Skin of body (tissue), 3 donors: ENCODE measurements at places on chromosomes 16 and 17. TPM values are rescaled to one million over a fixed set of nuclear protein-coding genes. Genes with fewer than 3 reads are reported as not detected.

TPPP3 gene
- total RNA-seq = 22.6 TPM

DNA sequence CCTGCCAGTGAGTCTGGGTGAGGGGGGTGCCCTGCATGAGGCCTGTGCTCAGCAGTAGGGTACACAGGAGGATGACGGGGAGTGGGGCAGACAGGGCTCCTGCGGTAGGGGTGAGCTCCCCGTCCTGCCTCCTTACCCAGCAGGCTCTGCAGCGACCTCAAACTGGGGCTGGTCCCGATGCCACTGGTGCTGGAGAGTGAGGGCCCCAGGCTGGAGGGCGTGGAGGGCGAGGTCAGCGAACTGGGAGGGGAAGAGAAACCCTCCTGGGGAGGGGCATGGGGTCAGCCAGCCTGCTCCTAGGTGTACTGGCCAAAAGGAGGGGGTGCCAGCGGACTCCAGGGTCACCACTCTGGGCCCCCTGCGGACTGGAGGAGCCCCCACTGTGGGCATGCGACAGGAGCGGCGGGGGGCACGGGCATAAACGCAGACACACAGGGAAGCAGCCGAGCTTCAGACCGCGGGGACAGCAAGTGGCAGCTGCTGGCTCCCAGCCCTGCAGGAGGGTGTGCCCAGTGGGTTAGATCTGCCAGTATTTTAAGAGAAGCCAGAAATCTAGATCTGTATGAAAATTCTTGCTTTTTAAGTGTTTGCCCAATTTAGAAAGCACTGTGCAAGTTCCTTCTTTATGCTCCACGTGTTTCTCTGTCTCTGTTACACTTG lies 9.0 kb upstream of the VASN start:
- DNase-seq = no peak

- DNase-seq = no peak
Measured at GRCh38 chr17:67421869-67422273, 44.8 kb downstream of the PITPNC1 start.

GRCh38 chr17:31294820-31295488 lies 2.1 kb downstream of the OMG start:
- DNase-seq = no peak

DNA sequence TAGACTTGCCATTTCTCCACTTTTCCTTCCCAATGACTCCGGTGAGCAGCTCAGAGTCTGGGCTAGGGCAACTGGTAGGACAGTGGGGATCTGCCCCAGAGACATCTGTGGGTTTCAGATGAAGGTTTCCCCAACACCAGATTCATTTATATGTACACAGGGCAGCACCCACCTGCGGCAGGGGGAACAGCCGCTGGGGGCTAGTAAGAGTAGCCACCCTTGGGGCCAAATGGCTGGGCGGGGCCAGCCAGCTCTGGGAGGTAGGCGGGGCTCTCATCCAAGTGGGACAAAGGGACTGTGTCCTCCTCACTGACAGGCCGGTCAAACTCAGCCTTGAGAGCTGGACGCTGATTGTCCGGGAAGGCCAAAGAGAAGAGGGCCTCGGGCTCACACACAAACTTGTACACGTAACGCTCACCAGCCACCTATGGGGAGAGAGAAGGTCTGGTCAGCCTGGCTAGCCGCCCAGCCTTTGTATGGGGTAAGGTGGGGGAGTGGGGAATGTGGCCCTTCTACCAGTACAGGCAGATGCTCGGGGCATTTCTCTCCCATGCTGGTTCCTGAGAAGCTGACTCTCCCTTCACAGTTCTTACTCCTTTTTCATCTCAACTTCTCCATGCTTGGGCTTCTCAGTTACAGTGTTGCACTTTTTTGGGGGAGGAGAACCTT lies 17.7 kb downstream of the ETV4 start:
- DNase-seq = no peak

DNA sequence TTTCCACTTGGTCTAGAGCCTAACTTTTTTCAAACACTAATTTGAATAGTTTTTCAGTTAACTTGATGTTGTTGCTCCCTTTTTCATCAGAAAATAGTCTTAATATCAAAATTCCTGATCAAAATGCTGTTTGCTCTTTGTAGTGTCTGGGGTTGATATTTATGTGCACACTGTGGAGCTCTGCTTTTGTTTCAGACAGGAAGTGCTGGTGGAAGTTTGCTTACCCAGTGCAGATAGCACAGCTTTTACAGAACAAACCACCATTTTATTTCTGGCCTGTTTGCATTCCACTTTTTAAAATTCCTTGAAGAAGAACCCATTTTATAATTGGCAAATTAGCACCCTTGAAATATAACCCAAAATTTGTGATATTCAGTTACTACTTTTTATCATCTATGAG lies 125.4 kb downstream of the MRTFB start:
- no peak for DNase-seq

- no peak for DNase-seq
Measured at GRCh38 chr17:35170968-35171771, 23.0 kb downstream of the SLC35G3 start.

GRCh38 chr17:34556384-34556783 lies 23.0 kb upstream of the TMEM132E start:
- DNase-seq = no peak

- no peak for DNase-seq
Measured at GRCh38 chr17:3271072-3271848, 26.9 kb downstream of the OR3A1 start.

GRCh38 chr17:30336369-30337171 lies 2.7 kb upstream of the TMIGD1 start:
- no peak for DNase-seq

DNA sequence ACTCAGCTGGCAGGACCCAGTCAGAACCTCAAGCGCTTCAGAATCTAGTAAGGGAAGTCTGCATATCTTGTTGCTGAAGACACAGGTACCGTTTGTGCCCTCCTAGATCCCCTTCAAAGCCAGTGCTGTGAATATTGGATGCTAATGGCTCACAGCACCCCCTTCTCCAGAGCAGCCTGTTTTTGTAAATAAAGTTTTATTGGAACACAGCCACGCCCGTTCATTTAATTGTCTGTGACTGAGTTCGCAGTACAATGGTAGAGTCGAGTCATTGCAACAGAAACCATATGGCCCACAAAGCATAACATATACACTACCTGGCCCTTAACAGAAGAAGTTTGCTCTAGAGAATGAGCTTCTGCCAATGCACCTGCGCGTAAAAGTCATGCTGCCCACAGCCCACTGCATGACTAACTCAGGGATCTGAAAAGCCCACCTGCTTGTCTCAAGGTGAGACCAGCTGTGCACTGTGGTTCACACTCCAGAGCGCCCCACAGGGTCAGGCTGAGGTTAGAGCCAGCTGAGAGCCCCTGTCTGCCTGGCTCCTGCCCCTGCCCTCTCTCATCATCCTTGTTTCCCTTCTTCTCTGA lies 48.8 kb downstream of the AIPL1 start:
- DNase-seq = no peak

SLC43A2 gene
- total RNA-seq = 8.1 TPM

DNA sequence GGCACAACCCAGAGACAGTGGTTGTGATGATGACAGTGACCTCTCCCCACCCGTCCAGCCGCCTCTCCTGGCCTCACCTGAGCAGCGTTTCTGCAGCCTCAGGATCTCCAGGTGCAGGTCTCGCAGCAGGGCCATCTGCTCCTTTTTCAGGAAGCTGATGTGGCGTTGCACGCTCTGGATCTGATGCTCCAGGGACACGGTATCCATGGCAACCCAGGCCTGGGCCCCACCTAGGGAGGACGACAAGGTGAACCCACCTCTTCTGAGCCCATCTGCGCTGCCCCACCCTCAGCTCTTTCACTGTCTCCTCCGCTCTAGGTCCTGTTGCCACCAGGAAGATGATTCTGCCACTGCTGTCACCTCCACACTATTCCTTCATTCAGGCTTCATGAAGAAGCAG lies 14.5 kb downstream of the CCDC92B start:
- no peak for DNase-seq

GRCh38 chr17:74085434-74085833 lies 118.0 kb upstream of the RPL38 start:
- no peak for DNase-seq

FOXN1 gene
- total RNA-seq = 3.0 TPM

SHMT1 gene
- 22.8 TPM for total RNA-seq

DNA sequence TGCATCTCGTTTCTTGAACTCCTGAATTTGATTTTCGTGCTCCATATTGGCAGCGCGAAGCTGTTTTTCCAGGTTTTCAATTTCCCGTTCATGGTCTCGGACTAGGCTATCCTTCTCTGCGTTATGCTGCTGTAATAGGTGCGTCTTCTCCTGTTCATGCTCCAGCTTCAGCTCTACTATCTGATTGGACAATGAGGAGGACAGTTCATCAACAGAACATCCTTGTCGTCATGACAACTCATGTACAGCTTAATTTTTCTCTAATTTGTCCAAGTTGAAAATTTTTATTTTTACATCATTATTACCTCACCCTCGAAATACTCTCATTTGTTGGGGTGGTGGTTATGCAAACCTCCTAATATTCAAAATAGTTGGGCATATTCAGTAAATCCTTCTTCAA lies 289.8 kb downstream of the CEP112 start:
- DNase-seq = no peak

CDT1 gene
- total RNA-seq = 7.9 TPM

ZNF500 gene
- total RNA-seq = 5.5 TPM

GRCh38 chr17:13797863-13798262 lies 196.1 kb upstream of the HS3ST3A1 start:
- no peak for DNase-seq

LHX1 gene
- not detected for total RNA-seq

- no peak for DNase-seq
Measured at GRCh38 chr17:41599680-41600079, 12.9 kb downstream of the KRT16 start.

- peak; percentile 90 for DNase-seq
Measured at GRCh38 chr16:77236063-77236511, 36.9 kb downstream of the SYCE1L start.

CCL11 gene
- not detected for total RNA-seq

ACSM5 gene
- total RNA-seq = 0.79 TPM

GRCh38 chr17:77825621-77826020 lies 132.9 kb upstream of the TNRC6C start:
- no peak for DNase-seq

DNA sequence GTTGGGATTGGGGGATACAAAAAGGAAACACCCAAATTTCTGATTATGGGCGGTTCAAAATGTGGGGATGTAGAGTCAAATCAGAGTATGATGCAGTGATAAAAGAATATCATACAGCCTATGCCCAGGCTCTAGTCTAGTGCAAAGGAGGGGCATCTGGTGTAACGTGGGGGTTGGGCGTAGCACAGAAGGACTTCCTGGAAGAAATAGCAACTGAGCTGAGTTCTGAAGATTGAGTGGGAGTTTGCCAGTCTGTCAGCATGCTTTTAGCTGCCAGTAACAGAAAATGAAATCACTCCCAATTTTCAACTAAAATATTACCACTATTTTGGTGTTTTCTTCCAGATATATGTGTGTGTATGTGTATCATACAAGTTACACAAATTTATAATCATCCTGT lies 196.9 kb downstream of the SPECC1 start:
- DNase-seq = no peak

NECAB2 gene
- 0.39 TPM for total RNA-seq

ST6GALNAC1 gene
- not detected for total RNA-seq

DNA sequence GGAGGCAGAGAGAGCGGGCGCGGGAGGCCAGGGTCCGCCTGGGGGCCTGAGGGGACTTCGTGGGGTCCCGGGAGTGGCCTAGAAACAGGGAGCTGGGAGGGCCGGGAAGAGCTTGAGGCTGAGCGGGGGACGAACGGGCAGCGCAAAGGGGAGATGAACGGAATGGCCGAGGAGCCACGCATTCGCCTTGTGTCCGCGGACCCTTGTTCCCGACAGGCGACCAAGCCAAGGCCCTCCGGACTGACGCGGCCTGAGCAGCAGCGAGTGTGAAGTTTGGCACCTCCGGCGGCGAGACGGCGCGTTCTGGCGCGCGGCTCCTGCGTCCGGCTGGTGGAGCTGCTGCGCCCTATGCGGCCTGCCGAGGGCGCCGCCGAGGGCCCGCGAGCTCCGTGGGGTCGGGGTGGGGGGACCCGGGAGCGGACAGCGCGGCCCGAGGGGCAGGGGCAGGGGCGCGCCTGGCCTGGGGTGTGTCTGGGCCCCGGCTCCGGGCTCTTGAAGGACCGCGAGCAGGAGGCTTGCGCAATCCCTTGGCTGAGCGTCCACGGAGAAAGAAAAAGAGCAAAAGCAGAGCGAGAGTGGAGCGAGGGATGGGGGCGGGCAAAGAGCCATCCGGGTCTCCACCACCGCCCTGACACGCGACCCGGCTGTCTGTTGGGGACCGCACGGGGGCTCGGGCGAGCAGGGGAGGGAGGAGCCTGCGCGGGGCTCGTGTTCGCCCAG lies 1.2 kb upstream of the CBX4 start:
- peak; percentile 49 for DNase-seq

DNA sequence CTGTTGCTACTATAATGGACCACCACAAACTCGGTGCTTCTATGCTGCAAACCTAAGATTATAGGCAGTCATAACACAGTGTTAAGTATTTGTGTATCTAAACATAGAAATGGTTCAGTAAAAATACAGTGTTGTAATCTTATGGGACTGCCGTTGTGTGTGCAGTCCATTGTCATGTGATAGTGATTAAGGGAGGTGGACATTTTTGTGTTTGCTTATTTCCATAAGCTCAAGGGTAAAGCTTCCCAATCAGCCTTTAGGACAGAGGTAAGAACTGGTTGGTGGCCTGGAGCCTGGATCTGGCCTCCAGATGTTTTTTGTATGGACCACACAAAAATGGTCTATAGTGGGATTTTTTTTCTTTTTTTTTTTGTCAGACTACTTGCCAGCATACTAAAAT lies 29.9 kb downstream of the WWOX start:
- DNase-seq = peak; percentile 28

DLX4 gene
- 2.3 TPM for total RNA-seq

DNA sequence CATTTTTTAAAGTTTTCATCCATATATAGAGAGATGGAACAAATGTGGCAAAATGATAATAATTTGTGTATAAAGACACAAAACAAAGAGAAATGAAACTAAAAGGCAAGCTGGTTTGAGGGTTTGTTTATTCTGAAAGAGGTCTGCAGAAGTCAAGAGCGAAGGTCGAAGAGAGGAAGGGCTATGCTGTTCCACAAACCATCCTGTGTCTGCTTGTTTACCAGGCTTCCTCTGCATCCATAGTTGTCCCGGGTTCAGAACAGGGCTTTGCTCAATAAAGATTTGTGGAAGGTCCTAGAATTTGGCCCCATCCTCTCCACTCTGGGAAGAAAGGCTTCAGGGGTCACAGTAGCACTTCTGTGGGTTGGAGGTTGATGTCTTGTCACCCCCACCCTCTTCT lies 2.4 kb upstream of the MARVELD3 start:
- no peak for DNase-seq

EVPLL gene
- total RNA-seq = 0.49 TPM

GRCh38 chr16:756428-756827 lies 4.1 kb upstream of the MSLN start:
- no peak for DNase-seq
